Dermis microvascular lymphatic vessel endothelial cell (primary cell): ENCODE measurements at places on chromosomes 5 and 9. TPM values are rescaled to one million over a fixed set of nuclear protein-coding genes. Genes with fewer than 3 reads are reported as not detected.

Gene SPAG8
- not detected in 2 replicates for total RNA-seq

Gene RAI14
- total RNA-seq: 149 and 192 TPM in 2 replicates

Gene FAM170A
- not detected in 2 replicates for total RNA-seq

Gene GFPT2
- total RNA-seq: 0.13 and 0.38 TPM in 2 replicates

Gene EFNA5
- total RNA-seq: 101 and 158 TPM in 2 replicates

Gene TEK
- 147 and 167 TPM in 2 replicates for total RNA-seq

Gene FABP6
- total RNA-seq: not detected in 2 replicates

Gene SPATA9
- 0.13 TPM in 1 of 2 replicates, not detected in the other for total RNA-seq

Gene CARTPT
- total RNA-seq: not detected in 2 replicates

Gene ACOT12
- total RNA-seq: not detected in 2 replicates

Gene SHOC1
- total RNA-seq: not detected in 2 replicates

Gene IL7R
- 0.25 and 0.51 TPM in 2 replicates for total RNA-seq

Gene SOWAHA
- total RNA-seq: not detected in 2 replicates

Gene C9
- total RNA-seq: under 0.01 and 0.25 TPM in 2 replicates

Gene PCDHA3
- 0.13 and 0.25 TPM in 2 replicates for total RNA-seq

Gene SPATA31D4
- not detected in 2 replicates for total RNA-seq

Gene PCDHA1
- total RNA-seq: under 0.01 TPM in 1 of 2 replicates, not detected in the other

Gene MSMP
- 142 and 187 TPM in 2 replicates for total RNA-seq

Gene PPP3R2
- total RNA-seq: not detected in 2 replicates

Gene PWWP2A
- total RNA-seq: 9.0 and 12.1 TPM in 2 replicates

Gene BTNL3
- total RNA-seq: not detected in 2 replicates

Gene SIMC1
- total RNA-seq: 1.9 and 3.3 TPM in 2 replicates

Gene TLE4
- 14.0 and 16.8 TPM in 2 replicates for total RNA-seq

Gene QRFP
- total RNA-seq: not detected in 2 replicates

Gene CCDC69
- 3.4 and 3.5 TPM in 2 replicates for total RNA-seq

Gene HAND1
- not detected in 2 replicates for total RNA-seq

Gene GADD45G
- under 0.01 and 0.13 TPM in 2 replicates for total RNA-seq

Gene GPR151
- not detected in 2 replicates for total RNA-seq

Gene PCDHGA3
- total RNA-seq: 0.13 and 0.63 TPM in 2 replicates
